ENCODE measurements at places on chromosomes 2 and 18.

DNA sequence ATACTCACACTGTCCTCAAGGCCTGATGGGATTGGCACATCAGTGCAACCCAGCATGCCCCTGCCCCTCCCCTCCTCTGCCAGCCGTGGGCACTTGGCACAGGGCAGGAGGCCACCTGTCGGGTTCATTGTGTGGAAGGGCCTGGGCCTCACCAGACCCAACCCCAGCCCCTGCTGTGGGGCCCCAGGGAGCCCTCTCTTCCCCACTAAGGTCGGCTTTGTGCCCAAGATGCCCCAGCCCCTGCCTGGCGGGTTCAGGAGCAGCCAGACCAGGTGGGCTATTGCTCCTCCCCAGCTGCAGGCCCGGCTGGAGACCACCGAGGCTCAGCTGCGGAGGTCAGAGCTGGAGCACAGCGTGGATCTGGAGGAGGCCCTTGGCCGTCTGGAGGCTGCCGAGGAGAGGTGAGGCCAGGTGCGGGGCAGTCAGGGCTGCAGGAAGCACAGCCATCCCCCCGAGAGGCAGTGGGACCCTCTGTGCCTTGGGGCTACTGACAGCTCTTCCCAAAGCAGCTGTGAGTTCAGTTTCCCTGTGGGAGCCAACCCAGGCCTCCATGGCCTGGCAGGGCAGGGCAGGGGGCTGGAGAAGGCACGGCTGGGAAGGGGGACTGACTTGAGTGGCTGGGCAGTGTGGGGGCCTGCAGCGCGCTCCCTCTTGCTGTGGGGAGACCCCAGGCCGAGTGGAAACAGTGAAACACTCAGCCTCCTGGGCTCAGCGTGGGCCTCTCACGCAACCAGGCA lies 16.3 kb downstream of the CROCC2 start:
- DNase-seq = no peak

- DNase-seq = no peak
These were observed 6.7 kb upstream of the DLX2 start for GRCh38 chr2:172109256-172109987.

GRCh38 chr2:47259829-47260228 lies 104.7 kb upstream of the STPG4 start:
- no peak for DNase-seq

DNA sequence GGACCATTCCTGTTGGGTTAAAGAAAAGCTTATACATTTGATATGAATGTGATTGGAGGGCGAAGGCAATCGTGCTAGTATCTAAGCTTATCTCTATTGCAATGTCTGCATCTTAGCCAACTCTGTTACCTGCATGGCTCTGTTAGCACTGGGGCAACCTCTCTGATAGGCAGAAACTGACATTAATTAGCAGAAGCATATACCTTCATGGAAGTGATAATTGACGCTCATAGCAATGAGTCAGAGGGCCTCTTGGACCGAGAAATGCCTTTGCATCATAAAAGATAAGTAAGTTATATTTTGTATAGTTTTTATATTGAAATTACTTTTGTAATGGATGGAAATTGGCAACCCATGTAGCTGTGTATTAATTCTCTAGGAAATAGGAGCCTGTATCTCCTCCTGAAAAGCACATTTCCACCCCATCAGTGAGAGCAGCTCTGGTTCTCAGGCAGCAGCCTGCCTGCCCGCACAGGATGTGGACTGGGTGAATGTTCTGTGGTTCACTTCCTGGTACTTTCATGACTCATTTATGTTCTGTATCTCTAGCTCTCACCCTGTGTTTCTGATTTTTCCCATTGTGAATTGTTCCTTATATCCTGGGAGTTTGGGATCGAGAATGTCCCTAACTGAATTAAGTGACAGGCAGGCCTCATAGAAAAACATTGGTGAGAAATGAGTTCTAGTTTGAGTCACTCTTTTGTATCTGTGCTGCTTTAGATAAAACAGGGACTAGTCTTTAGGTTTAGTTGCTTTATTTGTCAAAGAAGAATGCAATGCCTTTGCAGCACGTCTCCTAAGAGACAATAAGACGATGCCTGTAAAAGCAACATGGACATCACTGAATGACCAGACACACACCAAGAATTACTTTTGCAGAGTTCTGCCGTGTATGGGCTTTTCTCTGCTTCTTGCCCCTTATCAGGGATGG lies 344.9 kb downstream of the DCDC2C start:
- DNase-seq = no peak

- DNase-seq = no peak
These were observed 68.9 kb downstream of the VAPA start for GRCh38 chr18:9982711-9983110.

GRCh38 chr18:75173125-75173432 lies 35.9 kb downstream of the PTGR3 start:
- no peak for DNase-seq

DNA sequence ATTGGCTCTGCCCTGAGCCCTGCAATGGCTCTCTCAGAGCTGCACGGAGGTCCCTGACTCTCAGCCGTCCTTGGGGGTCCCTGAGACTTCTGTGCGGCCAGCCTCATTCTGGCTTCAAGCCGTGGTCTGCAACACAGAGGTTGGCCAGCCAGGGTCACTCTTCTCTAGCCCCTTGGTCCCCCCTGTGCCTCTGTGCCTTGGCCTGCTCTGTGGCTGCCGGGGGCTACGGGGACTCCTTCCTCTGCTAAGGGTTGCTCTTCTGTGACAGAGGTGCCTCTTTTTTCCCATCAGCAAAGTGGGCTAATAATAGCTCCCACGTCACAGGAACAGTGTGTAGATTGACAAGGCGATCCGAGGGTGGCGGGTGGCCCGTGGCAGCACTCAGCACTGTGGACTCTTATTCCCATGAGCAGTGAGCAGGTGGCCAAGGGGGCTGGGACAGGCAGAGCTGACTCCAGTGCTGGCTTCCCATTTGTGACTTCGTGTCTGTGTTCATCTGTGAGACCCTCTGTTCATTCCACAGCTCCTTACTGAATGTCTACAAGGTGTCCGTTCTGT lies 19.4 kb downstream of the INHBB start:
- no peak for DNase-seq

- DNase-seq = no peak
These were observed 2.1 kb downstream of the ERICH2 start for GRCh38 chr2:170772295-170772694.

DNA sequence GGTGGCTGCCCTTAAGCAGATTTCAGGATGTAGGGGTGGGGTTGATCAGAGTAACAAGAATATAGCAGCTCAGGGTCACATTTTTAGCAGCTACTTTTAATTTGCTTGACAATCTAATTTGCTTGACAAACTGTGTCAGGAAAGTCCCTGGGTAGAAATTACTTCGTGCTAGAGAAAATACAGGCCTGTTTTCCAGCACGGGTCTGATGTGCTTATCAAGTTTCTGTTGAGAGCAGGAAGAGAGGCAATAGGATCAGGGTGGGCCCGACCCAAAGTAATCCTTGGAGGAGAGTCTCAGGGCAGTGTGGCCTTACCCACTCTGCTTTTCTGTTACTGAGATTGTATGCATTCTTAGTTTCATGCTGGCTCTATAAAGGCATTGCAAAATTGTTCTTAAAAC lies 221.5 kb downstream of the TSN start:
- DNase-seq = no peak

- DNase-seq = no peak
These were observed 1.5 kb downstream of the ERBB4 start for GRCh38 chr2:212536817-212537725.

- no peak for DNase-seq
These were observed 11.6 kb upstream of the RBMS1 start for GRCh38 chr2:160505256-160505655.

DNA sequence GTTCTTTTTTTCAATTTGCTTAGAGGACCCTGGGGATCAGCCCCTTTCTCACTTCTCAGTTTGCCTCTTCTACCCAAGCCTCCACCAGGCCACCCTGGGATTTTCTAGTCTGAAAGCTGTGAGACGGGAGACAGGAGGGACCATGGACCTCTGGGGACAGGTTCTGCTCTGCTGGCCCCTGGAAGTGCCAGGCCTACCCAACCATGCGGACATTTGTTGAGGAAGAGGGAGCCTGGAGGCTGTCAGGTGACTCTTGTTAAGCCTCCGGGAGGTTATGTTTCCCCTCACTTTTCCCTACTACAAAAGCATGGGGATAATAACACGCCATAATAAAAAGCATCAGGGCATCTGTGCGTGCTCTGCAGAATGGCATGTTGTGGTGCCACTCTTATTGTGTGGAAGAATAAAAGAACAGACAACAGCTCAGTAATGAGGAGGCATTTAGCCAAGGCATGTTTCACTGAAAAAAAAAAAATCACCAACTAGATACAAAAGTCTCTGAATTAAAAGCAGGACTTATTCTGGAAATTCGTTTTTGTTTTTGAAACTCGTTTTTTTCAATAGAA lies 48.3 kb upstream of the PLA2R1 start:
- DNase-seq = no peak

DNA sequence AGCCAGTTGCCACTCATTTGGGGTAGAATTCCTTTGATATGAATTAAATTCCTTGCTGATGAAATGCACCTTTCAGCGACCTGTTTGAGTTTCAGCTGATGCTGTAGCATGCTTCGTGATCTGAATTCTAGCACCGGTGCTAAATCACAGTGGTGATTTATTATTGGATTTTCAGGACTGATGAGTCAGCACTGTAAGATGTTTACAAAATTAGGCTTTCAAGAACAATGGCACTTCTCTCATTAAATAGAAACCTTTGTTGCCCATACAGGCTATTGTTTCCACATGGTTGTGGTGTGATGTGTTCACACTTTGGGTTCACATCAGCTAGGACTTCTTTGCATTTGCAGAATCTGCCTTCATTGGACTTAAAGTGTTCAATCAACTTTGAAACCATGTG lies 687.7 kb downstream of the ARHGAP15 start:
- DNase-seq = no peak

- no peak for DNase-seq
These were observed 31.3 kb downstream of the CIB4 start for GRCh38 chr2:26609839-26610277.

DNA sequence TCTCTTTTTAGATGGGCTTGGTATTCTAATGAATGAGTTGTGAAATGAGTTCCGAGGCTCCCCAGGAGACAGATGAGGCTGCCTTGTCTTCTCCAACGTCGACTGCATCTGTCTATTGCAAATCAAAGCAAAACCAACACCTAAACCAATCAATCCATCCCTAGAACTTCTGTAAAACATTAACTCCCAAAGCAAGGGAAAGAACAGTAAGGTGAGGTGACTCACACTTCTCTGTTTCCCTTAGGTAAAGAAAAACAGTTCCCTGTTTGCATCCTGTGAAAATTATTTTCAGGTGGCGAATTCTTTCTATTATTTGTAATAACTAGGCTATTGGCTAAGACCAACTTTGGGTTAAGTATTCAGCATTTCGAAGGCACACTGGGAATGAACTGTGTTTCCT lies 249.4 kb downstream of the EPHA4 start:
- no peak for DNase-seq

- no peak for DNase-seq
These were observed 87.5 kb upstream of the RIOK3 start for GRCh38 chr18:23365602-23366001.

DNA sequence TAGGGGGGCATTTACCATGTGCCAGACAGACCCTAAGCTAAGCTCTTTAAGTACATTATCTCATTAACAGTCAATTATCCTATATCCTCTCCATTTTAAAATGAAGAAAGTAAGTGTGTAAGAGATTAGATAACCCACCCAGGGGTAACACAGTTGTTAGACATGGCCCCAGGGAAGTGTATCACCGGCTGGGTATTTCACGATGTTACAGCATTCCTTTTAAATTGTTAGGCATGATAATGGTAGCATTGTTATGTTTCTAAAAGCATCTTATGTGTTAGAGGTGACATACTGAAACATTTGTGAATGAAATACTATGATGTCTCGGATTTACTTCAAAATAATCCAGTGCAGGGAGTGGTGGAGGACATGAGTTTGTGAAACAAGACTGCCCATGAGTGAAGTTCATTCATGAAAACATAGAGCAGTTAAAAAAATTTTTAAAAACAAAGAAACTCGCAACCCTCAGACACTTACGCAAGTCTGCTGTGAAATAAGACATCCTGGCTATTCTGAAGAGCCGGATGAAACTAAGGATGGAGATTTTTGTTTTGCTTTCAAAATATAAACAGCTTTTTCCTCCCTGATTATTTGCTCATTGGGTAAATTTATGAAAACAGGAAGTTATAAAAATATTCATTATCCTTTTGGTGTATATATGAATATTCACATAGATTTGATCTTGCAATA lies 54.9 kb downstream of the IL1RL2 start:
- no peak for DNase-seq

DNA sequence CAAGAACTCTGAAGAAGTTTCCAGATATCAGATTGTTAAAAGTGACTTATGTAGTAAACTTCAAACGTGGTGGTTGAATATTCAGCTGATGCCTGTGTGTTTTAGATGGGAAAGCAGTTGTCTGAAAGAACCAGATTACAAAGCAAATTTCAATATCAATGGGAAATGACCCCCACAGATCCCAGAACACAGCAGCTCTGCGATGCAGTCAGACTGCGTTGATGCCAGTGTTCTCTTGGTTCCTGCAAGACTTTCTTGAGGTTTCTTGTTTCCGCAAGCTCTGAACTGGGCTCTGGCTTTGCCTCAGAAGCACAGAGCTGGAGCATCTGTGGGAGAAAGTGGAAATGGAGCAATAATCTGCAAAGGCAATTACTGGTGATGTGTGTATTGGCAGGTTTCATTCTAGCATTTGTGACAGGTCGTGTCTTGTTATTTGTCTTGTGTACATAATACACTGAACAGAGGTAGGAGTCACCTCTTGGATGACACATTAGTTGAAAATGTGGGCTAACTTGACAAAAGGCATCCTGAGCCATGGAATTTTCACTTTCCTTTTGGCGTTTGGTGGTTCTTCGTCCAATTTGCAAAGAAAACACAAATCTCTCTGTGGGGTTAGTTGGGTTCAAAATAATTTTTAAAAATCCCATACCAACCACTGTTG lies 10.8 kb upstream of the LYPD6B start:
- DNase-seq = no peak

DNA sequence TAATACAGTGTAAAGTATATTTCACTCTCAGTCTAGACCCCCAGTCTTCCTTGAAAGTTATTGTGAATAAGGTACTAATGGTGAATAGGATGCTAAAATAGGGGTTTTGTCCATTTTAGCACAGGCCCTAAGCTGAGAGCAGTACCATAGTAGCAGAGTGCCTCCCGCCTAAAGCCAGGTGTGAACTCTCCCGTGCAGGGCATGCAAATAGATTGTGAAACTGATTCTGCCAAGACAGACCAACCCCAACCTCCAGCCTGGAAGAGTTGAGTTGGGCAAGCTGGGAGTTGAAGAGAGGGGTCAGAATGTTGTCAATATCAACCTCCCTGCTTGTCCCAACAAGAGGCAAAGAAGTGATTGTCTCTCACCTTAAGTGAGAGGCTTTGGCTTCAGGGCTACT lies 97.4 kb upstream of the CYRIA start:
- no peak for DNase-seq
